Caco-2 (cell line): ENCODE measurements at places on chromosomes 7 and 10. TPM values are rescaled to one million over a fixed set of nuclear protein-coding genes. Genes with fewer than 3 reads are reported as not detected.
A peak's percentile ranks its signal among the peaks of the same experiment; 100 is the strongest.

NPFFR1 gene
- total RNA-seq, result not detected in 2 replicates

PDLIM1 gene
- total RNA-seq, result 417 and 506 TPM in 2 replicates

FBXL13 gene
- 0.37 and 0.43 TPM in 2 replicates for total RNA-seq

- DNase-seq, result no peak
Observed at GRCh38 chr7:142012825-142013511, 17.3 kb downstream of the MGAM start.

- peak; percentile 69 for DNase-seq
Observed at GRCh38 chr7:100545360-100546128, 6.5 kb downstream of the AGFG2 start.
